ENCODE measurements at places on chromosomes 12 and 14. TPM values are rescaled to one million over a fixed set of nuclear protein-coding genes. Genes with fewer than 3 reads are reported as not detected.
A peak's percentile ranks its signal among the peaks of the same experiment; 100 is the strongest.

DNA sequence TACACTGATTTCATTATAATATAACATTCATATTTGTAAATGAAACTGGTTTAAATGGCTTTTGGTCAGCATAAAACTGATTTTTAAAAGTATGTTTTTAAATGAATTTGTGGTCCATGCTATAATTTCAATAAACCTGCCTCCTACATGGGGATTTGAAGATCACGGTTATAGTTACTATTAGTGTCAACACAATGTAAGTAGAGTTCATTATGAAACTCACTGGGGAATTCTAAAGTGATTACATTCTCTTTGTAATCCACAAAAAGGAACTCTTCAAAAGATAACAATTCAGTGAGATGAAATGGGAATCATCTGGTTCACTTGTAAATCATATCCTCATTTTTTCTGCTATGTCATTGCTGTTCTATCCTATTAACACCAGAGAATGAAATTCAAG, 204.5 kb upstream of the G2E3 start:
- H3K27ac ChIP-seq, result no peak overlapping the region
- peaks cover 5% of the 10 kb centered on the region for H3K27me3 ChIP-seq
- peaks cover 13% of the 10 kb centered on the region for H3K4me1 ChIP-seq
- H3K4me3 ChIP-seq, result no peak overlapping the region

DNA sequence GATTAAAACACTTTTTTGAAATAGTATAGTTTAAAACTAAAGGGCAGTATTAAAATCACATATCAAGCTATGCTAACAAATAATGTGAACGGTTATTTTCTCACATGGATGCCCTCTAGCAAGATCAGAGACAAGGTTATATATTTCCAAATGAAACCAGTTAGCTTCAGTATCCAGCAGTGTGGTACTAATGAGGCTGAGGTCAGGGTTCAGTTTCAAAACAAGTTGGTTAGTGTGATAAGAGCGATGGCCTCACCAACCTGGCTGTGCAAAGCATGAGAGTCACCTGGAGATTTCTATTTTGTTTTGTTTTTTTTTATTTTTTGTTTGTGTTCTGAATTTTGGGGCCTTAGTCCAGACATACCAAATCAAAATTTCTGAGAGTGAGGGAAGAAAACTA, 352.2 kb upstream of the KITLG start:
- H3K27me3 ChIP-seq, result peaks cover 5% of the 10 kb centered on the region
- no peaks in the 10 kb centered on the region for H3K4me1 ChIP-seq
- no peak for DNase-seq
- no peaks in the 10 kb centered on the region for H3K36me3 ChIP-seq
- H3K27ac ChIP-seq, result no peak overlapping the region

- H3K4me1 ChIP-seq, result no peaks in the 10 kb centered on the region
- no peaks in the 10 kb centered on the region for H3K36me3 ChIP-seq
- no peak overlapping the region for H3K4me3 ChIP-seq
These were observed 458.5 kb upstream of the FLRT2 start for GRCh38 chr14:85071447-85071846.

GRCh38 chr12:6827437-6827911, 733 bp upstream of the P3H3 start:
- no peaks in the 10 kb centered on the region for H3K36me3 ChIP-seq
- peaks cover 18% of the 10 kb centered on the region for H3K4me1 ChIP-seq
- peak overlapping the region; percentile 10 for H3K4me3 ChIP-seq
- DNase-seq, result peak; percentile 55
- H3K27me3 ChIP-seq, result peaks cover 77% of the 10 kb centered on the region

Gene RHEBL1
- 14.8 TPM for total RNA-seq

GRCh38 chr12:54723379-54724256, 75.5 kb upstream of the DCD start:
- no peaks in the 10 kb centered on the region for H3K36me3 ChIP-seq
- H3K4me1 ChIP-seq, result peaks cover 9% of the 10 kb centered on the region
- peaks cover 25% of the 10 kb centered on the region for H3K27me3 ChIP-seq

- H3K36me3 ChIP-seq, result no peaks in the 10 kb centered on the region
- H3K4me3 ChIP-seq, result no peak overlapping the region
- H3K27ac ChIP-seq, result no peak overlapping the region
- no peaks in the 10 kb centered on the region for H3K4me1 ChIP-seq
- no peak for DNase-seq
These were observed 117.4 kb downstream of the DAD1 start for GRCh38 chr14:22471545-22472121.

Gene KRT73
- total RNA-seq, result not detected
